ENCODE measurements at places on chromosomes 5 and 9.

DNA sequence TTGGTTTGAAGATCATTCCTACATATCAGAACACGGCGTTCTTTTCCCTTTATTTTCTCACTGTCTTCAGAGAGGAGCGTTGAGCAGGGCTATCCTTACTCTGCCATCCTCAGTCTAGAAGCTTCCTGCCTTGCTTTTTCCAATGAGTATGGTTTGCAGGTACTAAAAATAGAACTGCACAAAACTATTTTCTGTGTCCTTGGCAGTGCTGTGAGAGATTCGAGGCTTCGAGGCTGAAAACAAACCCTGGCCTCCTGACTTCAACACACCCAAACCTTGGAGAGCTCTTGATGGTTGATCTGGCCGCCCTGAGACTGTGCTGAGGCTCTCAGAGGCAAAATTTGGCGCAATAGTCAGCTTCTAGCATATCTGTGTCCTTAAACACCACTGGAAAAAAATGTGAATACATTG lies 78.9 kb downstream of the GOLPH3 start:
- no peak for DNase-seq

DNA sequence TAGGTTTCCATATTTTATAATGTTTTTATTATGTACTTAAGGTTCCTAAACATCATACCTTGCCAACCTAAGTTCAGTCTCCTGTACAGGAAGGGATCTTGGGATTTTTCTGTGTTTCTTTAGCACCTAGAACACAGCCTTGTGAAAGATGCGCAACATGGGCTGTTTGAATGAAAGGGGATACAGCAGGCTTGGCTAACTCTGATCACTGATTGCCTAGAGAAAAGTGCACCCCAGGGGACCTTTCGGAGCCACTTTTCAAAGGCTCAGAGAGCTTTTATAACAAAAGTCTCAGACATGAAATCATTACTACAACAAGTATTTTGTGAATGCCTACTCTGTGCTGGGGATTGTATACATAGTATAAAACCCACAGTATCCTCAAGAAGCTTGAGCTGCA lies 261.6 kb downstream of the BNC2 start:
- no peak for DNase-seq

DNA sequence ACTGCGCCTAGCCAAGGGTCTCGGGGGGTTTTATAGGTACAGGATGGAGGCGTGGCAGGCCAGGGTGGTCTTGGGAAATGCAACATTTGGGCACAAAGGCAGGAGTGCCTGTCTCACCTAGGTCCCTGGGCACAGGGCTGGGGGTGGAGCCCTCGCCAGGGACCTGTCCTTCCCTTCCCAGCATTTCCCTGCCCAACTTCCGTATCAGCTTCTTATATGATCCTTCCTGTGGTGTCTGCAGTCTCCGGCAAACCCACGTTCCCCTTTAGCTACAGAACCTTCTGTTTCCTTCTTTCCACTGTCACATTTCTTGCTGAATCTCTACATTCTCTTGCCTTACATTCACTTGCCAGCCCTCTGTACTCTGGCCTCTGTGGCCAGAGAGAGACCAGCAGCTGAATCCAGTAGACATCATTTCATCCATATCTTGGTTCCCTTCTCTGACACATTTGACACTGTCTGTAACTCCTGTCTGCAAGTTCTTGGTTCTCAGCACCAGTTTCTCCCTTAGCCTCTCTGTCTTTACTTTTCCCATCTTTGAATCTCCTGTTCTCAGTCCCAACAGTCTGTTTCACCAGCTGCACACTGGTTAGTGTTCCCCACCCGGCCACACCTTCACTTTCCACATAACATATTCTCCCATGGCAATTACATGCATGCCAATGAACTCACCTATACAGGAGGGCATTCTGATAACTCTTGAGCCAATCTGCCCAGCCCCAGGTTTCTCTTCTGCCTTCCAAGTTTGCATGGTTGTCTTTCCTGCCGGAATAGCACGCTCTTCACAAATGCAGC lies 134.7 kb upstream of the ZNF608 start:
- DNase-seq = no peak

DNA sequence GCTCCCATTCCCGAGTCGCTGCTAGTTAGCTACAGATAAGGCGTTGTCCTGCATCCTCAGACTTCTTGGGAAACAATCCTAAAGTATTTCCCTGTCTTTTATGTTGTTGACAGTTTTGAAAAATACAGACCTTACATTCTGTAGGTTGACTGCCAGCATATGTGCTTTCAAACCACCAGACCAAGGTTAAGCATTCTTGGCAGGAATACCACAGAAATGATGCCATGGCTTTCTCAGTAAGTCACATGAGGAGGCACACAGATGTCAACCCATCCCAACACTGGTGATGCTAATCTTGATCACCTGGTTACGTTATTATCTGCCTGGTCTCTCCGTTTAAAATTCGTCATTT lies 871 bp downstream of the GLE1 start:
- no peak for DNase-seq

- no peak for DNase-seq
These were observed 55.3 kb upstream of the SPATA31E1 start for GRCh38 chr9:87827341-87827740.

DNA sequence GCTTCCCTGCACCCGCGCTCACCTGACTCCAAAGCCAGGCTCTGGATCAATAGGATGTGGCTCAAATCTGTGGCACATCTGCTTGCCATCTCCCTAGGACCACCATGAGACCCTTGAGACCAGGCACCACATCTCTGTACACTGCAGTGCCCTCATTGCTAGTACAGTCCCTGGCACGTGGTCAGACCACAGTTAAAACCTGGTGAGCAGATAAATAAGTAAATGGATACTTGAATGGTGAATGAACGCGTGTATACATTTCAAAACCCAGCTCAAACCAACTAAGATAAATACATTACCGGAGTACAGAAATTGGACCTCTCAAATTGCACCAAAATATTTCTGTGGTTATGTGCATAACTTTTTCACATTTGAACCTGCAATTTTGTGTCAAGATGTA lies 221.2 kb upstream of the IRX4 start:
- DNase-seq = no peak

- no peak for DNase-seq
These were observed 86.9 kb downstream of the RAPGEF6 start for GRCh38 chr5:131548176-131548575.

Data from GM18507 (cell line).